ENCODE measurements at places on chromosomes 13 and 19. TPM values are rescaled to one million over a fixed set of nuclear protein-coding genes. Genes with fewer than 3 reads are reported as not detected.

DNA sequence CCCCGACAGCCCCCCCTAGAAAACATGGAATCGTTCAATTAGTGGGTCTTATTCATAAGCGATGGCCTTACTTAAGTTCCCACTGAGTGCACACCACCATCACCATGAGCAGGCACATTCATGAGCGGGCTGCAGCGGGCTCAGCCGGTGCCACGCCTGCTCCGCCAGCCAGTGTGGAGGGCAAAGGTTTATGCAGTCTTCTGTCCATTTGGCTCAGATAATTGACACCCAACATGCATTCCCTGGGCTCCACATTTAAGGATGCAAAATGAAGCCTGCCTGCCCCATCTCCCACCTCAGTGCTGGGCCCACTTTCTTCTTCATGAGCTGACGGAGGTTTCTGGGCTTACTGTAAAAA is 12.1 kb downstream of the C19orf12 start:
- no peak for DNase-seq
- no peaks in the 10 kb centered on the region for H3K27me3 ChIP-seq
- H3K36me3 ChIP-seq: peaks cover 52% of the 10 kb centered on the region
- peaks cover 41% of the 10 kb centered on the region for H3K4me1 ChIP-seq
- H3K4me3 ChIP-seq: no peak overlapping the region

- no peaks in the 10 kb centered on the region for H3K27me3 ChIP-seq
- H3K4me3 ChIP-seq: no peak overlapping the region
- no peak for DNase-seq
- H3K36me3 ChIP-seq: no peaks in the 10 kb centered on the region
- peaks cover 11% of the 10 kb centered on the region for H3K4me1 ChIP-seq
Measured at GRCh38 chr13:50513300-50513877, 330.1 kb downstream of the DLEU7 start.

DNA sequence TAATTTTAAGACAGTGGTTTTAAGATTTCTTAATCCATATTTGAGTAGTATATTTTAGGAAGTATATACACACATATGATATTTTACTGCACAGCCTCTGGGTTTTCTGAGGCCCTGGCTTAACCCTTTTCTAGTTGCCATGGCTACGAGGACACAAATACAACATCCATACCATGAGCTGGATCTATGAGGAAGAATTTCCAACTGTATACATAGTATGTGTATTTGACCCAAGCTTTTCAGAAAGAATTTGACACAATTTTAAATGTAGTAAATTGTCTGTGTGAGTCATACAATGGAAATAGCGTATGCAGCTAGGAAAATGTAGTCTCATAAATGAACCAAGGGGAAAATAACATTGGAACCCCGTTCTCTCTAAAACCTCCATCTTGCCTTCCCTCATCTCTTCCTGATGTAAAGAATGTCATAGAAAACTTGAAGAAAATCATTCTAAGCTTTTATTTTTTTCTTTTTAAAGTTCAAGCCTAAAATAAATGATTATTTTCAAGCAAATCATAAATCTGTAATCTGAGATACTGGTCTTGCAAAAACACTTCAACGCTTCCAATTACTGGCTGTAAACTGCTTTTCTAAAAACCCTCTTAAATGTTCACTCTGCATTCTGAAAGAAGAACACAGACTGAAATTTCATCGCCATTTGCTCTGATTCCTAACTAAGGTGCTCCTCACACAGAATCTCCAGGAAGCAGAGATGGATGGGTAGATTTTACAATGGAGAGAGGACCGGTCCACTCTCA is 172.4 kb downstream of the LACC1 start:
- no peak overlapping the region for H3K27ac ChIP-seq
- H3K4me3 ChIP-seq: no peak overlapping the region
- H3K36me3 ChIP-seq: no peaks in the 10 kb centered on the region
- DNase-seq: no peak
- H3K4me1 ChIP-seq: peaks cover 2% of the 10 kb centered on the region

DNA sequence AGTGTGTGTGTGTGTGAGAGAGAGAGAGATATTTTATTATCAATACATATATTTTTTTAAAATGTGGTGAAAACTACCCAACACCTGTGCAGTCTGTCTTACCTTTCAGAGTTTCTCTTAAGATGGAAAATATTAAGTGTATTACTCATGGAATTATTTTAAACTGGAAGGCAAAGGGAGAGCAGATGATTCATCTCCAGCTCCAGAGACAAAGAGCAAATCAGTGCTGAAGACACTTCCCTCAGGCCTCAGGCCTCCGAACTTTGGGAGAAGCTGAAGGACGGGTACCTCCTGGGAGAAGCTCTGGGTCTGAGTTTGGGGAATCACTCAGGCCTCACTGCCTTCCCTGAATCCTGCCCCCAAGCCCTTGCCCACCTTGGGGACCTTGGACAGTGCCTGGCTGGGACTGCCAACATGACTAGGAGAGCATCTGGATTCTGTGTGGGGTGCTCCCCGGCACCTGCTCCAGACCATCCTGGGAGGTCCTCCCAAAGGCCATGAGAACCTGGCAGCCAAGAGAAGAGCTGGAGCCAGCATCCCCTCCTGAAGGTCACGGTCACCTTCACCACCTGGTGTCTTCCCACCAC is 170.4 kb upstream of the UBL3 start:
- no peak for DNase-seq
- no peak overlapping the region for H3K4me3 ChIP-seq
- no peaks in the 10 kb centered on the region for H3K4me1 ChIP-seq
- peaks cover 7% of the 10 kb centered on the region for H3K27me3 ChIP-seq
- no peaks in the 10 kb centered on the region for H3K36me3 ChIP-seq
- no peak overlapping the region for H3K27ac ChIP-seq

DNA sequence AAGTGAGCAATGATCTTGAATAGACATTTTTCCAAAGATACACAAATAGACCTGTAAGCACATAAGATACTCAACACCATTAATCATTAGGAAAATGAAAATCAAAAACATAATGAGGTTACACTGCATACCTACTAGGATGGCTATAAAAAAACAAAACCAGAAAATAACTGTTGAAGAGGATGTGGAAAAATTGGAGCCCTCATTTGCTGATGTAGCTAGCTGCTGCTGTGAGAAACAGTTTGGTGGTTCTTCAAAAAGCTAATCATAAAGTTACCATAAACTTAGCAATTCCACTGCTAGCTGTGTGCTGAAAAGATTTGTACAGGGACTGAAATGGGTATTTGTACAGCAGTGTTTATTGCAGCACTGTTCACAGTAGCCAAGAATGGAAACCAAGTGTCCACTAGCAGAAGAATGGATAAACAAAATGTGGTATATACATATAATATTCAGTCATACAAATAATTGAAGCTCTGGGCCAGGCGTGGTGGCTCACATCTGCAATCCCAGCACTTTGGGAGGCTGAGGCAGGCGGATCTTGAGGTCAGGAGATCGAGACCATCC is 46.2 kb downstream of the PDS5B start:
- peaks cover 26% of the 10 kb centered on the region for H3K36me3 ChIP-seq
- H3K27ac ChIP-seq: no peak overlapping the region
- H3K27me3 ChIP-seq: no peaks in the 10 kb centered on the region
- H3K4me3 ChIP-seq: no peak overlapping the region

- no peaks in the 10 kb centered on the region for H3K36me3 ChIP-seq
- DNase-seq: no peak
- no peak overlapping the region for H3K4me3 ChIP-seq
- H3K27me3 ChIP-seq: no peaks in the 10 kb centered on the region
- no peak overlapping the region for H3K27ac ChIP-seq
Measured at GRCh38 chr13:22049384-22049783, 378.5 kb downstream of the FGF9 start.

DNA sequence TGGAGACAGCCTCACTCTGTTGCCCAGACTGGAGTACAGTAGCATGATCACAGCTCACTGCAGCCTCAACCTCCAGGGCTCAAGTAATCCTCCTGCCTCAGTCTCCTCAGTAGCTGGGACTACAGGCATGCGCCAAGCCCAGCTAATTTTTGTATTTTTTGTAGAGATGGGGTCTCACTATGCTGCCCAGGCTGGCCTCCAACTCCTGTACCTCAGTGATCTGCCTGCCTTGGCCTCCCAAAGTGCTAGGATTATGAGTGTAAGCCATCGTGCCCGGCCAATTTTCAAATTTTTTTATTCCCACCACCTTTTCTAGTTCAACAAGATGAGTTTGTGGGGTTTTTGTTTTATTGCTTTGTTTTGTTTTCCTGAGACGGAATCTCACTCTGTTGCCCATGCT is 31.7 kb downstream of the XPO4 start:
- peaks cover 3% of the 10 kb centered on the region for H3K36me3 ChIP-seq
- no peak overlapping the region for H3K27ac ChIP-seq
- no peak for DNase-seq
- H3K4me1 ChIP-seq: no peaks in the 10 kb centered on the region

GRCh38 chr13:49781806-49782205 is 10.7 kb downstream of the KPNA3 start:
- H3K36me3 ChIP-seq: peaks cover 10% of the 10 kb centered on the region
- H3K4me3 ChIP-seq: no peak overlapping the region
- no peak overlapping the region for H3K27ac ChIP-seq
- no peak for DNase-seq
- H3K4me1 ChIP-seq: peaks cover 10% of the 10 kb centered on the region

DNA sequence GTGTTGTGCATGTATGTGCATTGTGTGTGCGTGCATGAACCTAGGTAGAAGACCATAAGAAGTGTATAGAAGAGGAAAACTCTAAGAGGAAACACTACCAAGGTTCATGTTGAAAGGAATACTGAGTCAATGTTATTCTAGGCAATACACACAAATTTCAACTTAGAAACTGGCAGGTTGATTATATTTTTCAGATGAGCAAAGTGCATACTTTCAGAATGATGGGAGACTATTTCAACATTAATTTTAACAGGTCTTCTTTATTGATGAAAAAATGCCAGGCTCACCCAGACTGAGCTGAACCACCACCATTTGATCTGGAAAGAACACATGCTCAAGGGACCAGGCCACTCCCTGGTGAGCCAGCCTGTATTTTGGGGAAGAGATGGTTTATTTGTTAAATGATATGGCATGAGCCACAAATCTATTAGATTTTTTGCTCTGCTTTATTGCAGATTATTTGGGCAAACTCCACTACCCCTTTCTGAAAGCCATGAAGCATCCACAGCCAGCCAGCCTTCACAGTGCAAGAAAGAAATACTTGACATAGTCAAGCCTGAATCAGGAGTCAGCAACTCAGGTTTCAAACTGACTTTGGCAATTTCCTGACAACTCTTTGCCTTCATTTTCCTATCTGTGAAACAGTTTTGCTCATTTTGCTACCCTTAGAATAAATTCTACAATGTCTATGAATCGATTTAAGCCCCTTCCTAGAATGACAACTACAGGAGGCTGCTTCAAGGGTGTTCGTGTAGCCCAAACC is 368.9 kb downstream of the COG6 start:
- no peak overlapping the region for H3K27ac ChIP-seq
- DNase-seq: no peak
- no peak overlapping the region for H3K4me3 ChIP-seq
- peaks cover 6% of the 10 kb centered on the region for H3K36me3 ChIP-seq

Gene KBTBD7
- 8.3 TPM for total RNA-seq

Gene KLC3
- total RNA-seq: not detected

Gene POU2F2
- total RNA-seq: 16.3 TPM

Gene ZNF667
- total RNA-seq: 0.71 TPM

Gene DCLK1
- total RNA-seq: not detected

Gene LRRC25
- 0.53 TPM for total RNA-seq

Measured in activated CD8-positive, alpha-beta T cell treated with anti-CD3 and anti-CD28 coated beads, Interleukin-2, amount 10 ng/mL, durations not matched to agents 7 days and 5 days (primary cell).